ENCODE measurements at places on chromosomes 1 and 21.

DNA sequence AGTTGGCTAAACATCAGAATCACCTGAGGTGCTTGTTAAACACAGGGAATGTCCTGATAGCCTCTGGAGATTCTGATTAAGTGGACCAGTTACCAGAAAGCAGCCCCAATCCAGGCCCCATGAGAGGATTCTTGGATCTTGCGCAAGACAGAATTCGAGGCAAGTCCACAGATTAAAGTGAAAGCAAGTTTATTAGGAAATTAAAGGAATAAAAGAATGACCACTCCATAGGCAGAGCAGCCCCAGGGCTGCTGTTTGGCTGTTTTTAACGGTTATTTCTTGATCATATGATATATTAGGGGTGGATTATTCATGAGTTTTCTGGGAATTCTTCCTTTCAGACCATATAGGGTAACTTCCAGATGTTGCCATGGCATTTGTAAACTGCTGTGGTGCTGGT, 176.2 kb downstream of the ROR1 start:
- DNase-seq: no peak

DNA sequence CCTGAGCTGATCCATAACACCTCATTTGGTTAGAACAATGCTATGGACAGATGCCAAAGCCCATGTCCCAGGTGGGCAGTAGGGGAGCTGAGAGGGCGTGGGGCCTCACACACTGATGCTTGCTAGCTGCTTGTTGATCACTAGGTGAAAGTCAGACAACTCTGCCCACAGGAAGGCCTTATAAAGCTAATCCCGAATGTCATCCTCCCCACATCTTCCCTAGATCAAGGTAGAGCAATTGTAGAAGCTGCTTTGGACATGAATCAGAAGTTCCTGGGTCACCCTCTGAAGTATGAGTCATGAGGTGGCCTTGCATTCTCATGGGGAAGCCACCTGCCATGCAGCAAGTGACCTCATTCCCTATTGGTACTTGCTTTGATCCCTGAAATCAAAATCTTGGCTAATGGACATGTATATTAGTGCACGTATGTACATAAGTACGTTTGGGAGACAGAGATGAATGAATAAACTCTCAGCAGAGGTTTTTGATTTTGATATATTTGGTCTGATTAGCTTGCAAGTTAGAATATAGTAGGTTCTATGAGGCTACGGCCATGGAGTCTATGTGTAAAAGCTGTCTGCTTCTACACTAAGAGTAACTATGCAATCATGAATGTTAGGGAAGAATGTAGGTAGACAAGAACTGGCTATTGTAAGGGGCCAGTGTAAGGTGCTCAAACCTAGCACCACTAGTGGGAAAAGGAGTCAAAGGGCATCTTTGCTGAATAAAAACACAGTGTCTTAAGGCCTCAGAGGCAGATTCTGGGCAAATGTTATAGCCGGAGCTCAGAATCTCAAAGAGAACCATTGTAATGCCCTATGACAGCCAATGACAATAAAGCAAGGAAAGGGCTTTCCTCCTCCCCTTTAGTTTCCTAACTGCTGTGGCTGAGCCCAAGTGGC, 52.6 kb downstream of the ABCA4 start:
- no peak for DNase-seq

DNA sequence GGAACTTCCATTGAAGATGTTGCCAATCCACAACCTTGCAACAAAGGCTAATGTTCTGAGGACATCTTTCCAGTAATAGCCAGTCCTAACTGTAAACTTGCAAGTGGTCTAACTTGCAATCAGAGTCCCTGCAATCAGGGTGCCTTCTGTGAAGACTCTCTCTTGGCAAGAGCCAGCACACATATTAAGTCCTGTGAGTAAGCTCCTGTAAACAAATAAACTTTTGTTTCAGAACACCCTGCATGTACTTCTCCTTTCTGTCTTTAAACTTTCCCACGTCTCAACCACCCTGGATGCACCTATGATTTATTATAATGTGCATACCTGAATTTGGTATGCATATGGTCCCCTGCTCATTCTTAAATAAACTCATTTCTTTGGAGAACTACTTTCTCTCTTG, 9.1 kb downstream of the GBP7 start:
- DNase-seq: no peak

DNA sequence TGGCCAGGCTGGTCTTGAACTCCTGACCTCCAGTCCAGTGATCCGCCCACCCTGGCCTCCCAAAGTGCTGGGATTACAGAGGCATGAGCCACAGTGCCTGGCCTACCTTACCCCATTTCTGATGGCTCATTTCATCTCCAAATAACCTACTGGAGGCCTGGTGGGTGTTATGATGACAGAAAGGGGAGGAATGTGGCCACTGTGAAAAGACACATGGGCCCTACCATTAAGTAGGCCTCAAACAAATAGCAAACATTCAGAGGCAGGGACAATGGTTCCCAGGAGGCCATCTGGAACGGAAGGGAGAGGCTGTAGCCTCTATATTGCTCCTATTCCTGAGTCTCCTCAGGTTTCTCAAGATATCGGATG, 932 bp upstream of the FCRLA start:
- DNase-seq: no peak

GRCh38 chr1:36153476-36153875, 2.5 kb upstream of the MAP7D1 start:
- DNase-seq: no peak

DNA sequence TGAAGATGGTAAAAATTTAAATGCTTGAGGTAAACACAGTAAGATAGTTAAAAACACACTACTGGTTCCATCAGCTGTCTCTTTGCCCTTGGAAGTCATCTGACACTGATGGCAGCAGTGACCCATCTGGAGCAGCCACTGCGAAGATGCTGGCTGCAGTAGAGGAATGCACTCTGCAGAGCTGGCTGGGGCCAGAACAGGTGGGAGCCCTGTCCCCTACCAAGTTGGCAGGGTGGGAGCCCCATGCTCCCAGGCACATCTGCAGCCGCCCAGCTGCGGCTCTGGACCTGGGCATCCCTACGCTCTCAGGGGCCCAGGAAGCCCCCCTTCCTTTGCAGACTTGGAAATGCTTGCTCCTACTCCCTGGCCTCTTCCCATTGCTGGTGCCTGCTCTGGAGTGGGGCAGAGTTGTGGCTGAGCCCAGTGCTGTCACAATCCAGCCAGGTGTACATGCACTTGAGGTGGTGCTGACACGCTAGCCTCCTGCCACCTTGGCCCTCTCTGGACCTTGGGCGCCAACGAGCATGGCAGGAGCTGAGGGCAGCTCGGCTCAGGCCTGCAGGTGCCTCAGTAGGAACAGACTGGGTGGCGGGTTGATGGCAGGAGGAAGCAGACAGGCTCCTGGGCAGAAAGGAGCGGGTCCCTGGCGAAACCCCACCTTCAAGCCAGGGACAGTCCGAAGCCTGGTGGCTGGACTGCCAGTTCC, 227.0 kb downstream of the FGGY start:
- DNase-seq: no peak

GRCh38 chr1:14345946-14346550, 252.4 kb upstream of the KAZN start:
- DNase-seq: no peak

DNA sequence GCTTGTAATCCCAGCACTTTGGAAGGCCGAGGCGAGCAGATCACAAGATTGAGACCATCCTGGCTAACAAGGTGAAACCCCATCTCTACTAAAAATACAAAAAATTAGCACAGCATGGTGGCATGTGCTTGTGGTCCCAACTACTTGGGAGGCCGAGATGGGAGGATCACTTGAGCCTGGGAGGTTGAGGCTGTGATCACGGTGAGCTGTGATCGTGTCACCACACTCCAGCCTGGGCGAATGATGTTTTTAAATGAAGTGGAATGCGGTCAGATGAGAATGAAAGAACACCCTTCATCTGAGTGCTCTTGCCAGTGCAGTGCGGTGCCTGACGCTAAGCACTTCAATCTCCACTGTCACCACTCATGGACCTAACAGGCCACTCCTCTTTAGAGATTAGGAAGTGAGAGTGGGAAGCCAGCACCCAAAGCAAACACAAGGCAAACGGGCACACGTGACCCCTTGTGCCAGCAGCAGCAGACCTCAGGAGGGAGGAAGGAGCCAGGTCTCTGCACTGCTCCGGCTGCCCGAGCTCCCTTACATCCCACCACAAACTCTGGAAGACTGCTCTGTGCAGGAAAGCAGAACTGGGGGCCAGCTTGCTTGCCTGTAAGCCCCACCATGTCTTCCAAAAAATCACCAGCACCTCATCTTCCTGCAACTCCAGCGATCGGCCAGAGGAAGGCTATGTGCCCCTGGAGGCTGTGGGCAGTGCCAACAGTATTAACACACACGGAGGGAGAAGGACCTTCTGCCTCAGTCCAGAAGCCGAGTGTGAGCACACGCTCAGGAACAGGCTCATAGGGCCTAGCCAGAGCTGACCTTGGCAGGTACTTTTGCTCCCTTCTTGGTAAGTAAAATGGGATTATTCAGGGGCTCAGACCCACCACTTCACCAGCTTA, 9.7 kb downstream of the CTNNBIP1 start:
- no peak for DNase-seq
